Smooth muscle cell of bladder (primary cell): ENCODE measurements at places on chromosomes 12 and 14. TPM values are rescaled to one million over a fixed set of nuclear protein-coding genes. Genes with fewer than 3 reads are reported as not detected.

The PAX9 gene
- total RNA-seq, result 0.09 TPM in 1 of 2 replicates, not detected in the other

The INSM2 gene
- total RNA-seq, result not detected in 2 replicates

The GLI1 gene
- total RNA-seq, result 0.18 and 0.71 TPM in 2 replicates

The BICD1 gene
- total RNA-seq, result 6.7 and 7.1 TPM in 2 replicates

The COL2A1 gene
- not detected in 2 replicates for total RNA-seq

The CYP27B1 gene
- 0.14 and 0.28 TPM in 2 replicates for total RNA-seq

The NKX2-1 gene
- not detected in 2 replicates for total RNA-seq

The TRPV4 gene
- 1.6 and 2.6 TPM in 2 replicates for total RNA-seq

The CACNA2D4 gene
- total RNA-seq, result 0.43 and 0.55 TPM in 2 replicates

The LRFN5 gene
- 1.3 and 7.4 TPM in 2 replicates for total RNA-seq

The CAPRIN2 gene
- 22.3 and 30.4 TPM in 2 replicates for total RNA-seq

The RBP5 gene
- not detected in 2 replicates for total RNA-seq

The GLT1D1 gene
- total RNA-seq, result not detected in 2 replicates

The NINJ2 gene
- total RNA-seq, result 1.8 and 3.1 TPM in 2 replicates

The SIX6 gene
- total RNA-seq, result not detected in 2 replicates

The ANKRD33 gene
- total RNA-seq, result 0.09 TPM in 1 of 2 replicates, not detected in the other
